ENCODE measurements at places on chromosomes 1 and 21.

DNA sequence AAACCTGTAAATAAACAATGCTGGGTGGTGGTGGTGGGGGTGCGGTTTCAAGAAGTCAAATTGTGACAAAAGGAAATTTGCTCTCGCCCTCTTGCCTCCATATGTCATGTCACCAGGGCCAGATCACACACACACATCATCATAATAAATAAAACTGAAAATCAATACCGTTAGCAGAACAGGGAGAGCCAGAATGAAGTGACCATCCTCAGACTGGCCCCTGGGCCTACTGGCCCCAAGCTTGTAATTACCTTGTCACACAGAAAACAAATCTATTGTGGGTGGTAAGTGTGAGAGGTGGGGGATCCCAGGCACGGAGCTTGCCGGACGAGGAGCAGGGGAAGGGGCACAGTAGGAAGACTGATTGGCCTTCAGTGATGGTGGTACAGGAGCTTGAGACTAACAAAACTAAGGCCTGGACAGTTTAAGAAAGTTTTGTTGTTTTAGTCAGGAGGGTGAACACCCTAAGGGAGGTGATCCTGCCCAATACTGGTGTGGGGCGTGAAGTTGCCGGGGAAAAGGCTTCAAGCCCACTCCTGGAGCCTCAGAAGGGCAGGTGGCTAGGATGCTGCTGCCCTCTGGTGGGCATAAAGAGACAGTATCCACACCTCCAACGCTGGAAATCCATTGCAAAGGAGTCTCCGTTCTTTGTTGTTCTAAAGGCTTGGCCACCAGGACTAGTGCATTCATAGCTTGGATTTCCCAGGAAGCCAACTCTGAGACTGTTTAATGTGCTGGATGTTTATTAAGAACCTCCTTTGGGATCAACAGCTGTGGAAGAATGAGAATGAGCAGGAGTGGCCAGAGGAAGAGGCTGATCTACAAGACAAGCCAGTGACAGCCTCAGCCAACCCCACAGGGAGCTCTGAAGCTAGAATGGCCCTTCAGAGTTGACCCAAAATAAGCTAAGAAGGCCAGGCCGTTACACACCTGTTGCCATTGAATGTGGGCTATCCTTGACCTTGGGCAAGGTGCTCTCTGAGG is 8.1 kb upstream of the C1orf216 start:
- DNase-seq: no peak

GRCh38 chr1:231976231-231976630 is 349.6 kb downstream of the DISC1 start:
- DNase-seq: no peak

GRCh38 chr1:150309758-150310508 is 11.4 kb upstream of the PRPF3 start:
- no peak for DNase-seq

DNA sequence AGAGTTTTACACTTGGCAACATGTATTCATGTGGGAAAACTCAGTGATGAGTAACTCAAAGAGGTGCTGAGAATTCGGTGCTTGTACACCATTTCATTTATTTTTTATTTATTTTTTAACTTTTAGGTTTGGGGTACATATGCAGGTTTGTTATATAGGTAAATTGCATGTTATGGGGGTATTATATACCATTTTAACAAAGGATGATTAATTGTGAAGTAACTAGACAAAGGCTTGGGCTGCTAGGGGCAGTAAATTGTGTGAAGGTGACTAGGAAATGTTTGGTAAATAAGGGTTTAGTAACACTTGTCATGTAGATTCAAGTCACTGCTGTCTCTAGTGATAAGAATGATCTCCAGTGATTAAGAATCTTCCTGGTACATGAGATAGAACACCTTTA is 139.0 kb downstream of the MAST2 start:
- DNase-seq: no peak

DNA sequence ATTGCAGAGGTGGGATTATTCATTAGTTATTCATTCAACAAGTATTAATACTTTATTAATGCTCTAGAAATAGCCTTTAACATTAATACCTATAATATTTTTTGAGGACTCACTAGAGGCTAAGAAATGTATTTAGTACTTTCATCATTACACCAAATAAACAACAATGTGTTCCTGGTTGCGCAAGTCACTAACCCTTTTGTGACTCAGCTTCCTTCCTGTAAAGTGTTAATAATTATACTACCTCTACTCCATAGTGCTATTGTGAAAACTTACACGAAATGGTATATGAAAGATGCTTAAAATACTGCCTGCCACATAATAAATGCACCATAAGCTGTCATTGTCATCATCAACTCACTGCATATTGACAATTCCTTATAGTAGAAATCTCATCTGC is 431.0 kb downstream of the DPYD start:
- no peak for DNase-seq

- DNase-seq: no peak
Observed at GRCh38 chr1:233333086-233333485, 5.6 kb downstream of the MAP3K21 start.

- no peak for DNase-seq
Observed at GRCh38 chr1:10544239-10544638, 69.5 kb downstream of the PEX14 start.

GRCh38 chr1:3037281-3038040 is 16.2 kb downstream of the ACTRT2 start:
- no peak for DNase-seq

- DNase-seq: no peak
Observed at GRCh38 chr21:34509151-34509550, 2.9 kb downstream of the KCNE1 start.

Data from stimulated activated CD4-positive, alpha-beta T cell treated with anti-CD3 and anti-CD28 coated beads, Interleukin-2, amount 100 ng/mL, for 48 hours (primary cell).